Keratinocyte (primary cell): ENCODE measurements at places on chromosomes 6 and 20. TPM values are rescaled to one million over a fixed set of nuclear protein-coding genes. Genes with fewer than 3 reads are reported as not detected.

Gene TREML2
- 0.03 to 0.08 TPM (median 0.03 TPM) in 3 replicates for polyA plus RNA-seq

Gene MEI4
- 0.01 TPM in 2 of 3 replicates, not detected in the other for polyA plus RNA-seq

Gene IL17F
- not detected in 3 replicates for polyA plus RNA-seq

Gene AVP
- polyA plus RNA-seq = not detected in 3 replicates

Gene OR2H1
- not detected in 3 replicates for polyA plus RNA-seq

Gene PHF1
- polyA plus RNA-seq = 15.2 to 17.1 TPM (median 15.8 TPM) in 3 replicates

Gene LRRC73
- 0.16 to 0.40 TPM (median 0.18 TPM) in 3 replicates for polyA plus RNA-seq

Gene MAVS
- polyA plus RNA-seq = 15.1 to 17.2 TPM (median 17.1 TPM) in 3 replicates

Gene SIRPG
- 0.04 to 0.17 TPM in 2 of 3 replicates, not detected in the other for polyA plus RNA-seq

GRCh38 chr20:1674990-1675780 lies 17.6 kb upstream of the SIRPG start:
- no peak overlapping the region for H3K27ac ChIP-seq
- no peaks in the 10 kb centered on the region for H3K4me1 ChIP-seq
- H3K27me3 ChIP-seq = peaks cover 19% of the 10 kb centered on the region
- H3K36me3 ChIP-seq = no peaks in the 10 kb centered on the region
- H3K4me3 ChIP-seq = no peak overlapping the region
- no peak for DNase-seq

DNA sequence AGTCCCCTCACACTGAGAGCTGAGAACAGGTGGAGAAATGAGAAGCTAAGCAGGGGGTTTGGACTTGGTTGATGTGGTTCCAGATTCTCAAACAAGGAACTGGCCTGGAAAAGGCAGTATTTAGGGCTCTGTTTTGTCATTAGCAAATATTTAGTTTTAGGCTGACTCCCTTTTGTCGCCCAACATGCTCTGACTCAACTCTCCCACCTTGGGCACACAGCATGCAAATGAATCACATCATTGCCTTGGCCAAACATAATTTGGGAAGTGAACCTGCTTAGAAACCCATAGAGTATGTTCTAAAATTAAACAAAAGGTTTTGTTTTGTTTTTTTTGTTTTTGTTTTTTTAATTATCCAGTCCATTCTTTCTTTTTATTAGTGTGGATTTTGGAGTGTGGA lies 9.5 kb upstream of the UQCC2 start:
- DNase-seq = no peak
- no peak overlapping the region for H3K27ac ChIP-seq
- H3K4me3 ChIP-seq = no peak overlapping the region
- no peaks in the 10 kb centered on the region for H3K36me3 ChIP-seq
- H3K27me3 ChIP-seq = peaks cover 7% of the 10 kb centered on the region

GRCh38 chr6:34834789-34835518 lies 43.1 kb downstream of the BLTP3A start:
- no peak for DNase-seq
- H3K4me1 ChIP-seq = peaks cover 9% of the 10 kb centered on the region
- H3K36me3 ChIP-seq = peaks cover 4% of the 10 kb centered on the region

- H3K27ac ChIP-seq = no peak overlapping the region
- no peak overlapping the region for H3K4me3 ChIP-seq
- H3K36me3 ChIP-seq = no peaks in the 10 kb centered on the region
- peaks cover 4% of the 10 kb centered on the region for H3K4me1 ChIP-seq
- DNase-seq = no peak
- H3K27me3 ChIP-seq = no peaks in the 10 kb centered on the region
Measured at GRCh38 chr20:34970193-34970840, 14.6 kb downstream of the MYH7B start.

GRCh38 chr20:23634044-23634801 lies 3.5 kb downstream of the CST3 start:
- H3K27ac ChIP-seq = no peak overlapping the region
- no peak overlapping the region for H3K4me3 ChIP-seq
- peaks cover 13% of the 10 kb centered on the region for H3K36me3 ChIP-seq
- peaks cover 29% of the 10 kb centered on the region for H3K4me1 ChIP-seq
- H3K27me3 ChIP-seq = no peaks in the 10 kb centered on the region

GRCh38 chr6:99254616-99255550 lies 94.6 kb downstream of the FAXC start:
- H3K36me3 ChIP-seq = no peaks in the 10 kb centered on the region
- H3K4me3 ChIP-seq = no peak overlapping the region
- H3K27ac ChIP-seq = no peak overlapping the region
- no peak for DNase-seq
- no peaks in the 10 kb centered on the region for H3K27me3 ChIP-seq
- H3K4me1 ChIP-seq = no peaks in the 10 kb centered on the region

GRCh38 chr6:146336191-146336590 lies 207.4 kb upstream of the RAB32 start:
- no peaks in the 10 kb centered on the region for H3K4me1 ChIP-seq
- no peak overlapping the region for H3K4me3 ChIP-seq
- H3K27me3 ChIP-seq = no peaks in the 10 kb centered on the region
- H3K27ac ChIP-seq = no peak overlapping the region

DNA sequence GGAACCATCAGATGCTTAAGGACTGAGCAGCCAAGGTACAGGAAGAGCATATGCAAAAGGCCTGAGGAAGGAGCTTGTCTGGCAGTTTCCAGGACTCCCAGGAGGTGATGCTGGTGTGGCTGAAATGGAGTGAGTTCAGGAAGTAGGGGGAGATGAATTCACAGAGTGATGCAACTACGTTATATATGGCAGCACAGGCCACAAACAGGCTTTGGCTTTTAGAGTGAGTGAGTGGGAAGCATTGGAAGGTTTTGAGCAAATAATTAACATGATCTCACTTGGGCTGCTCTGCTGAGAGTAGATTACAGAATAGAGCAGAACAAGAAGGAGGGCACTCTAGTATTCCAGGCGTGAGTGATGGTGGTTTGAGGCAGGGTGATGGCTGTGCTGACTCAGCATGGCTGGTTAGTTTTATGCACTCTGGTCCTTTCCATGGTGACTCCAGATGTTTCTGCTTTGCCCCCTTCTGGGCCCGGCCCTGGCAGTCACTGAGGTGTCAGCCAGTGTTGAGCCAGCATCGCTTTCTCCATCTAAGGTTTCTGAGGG lies 6.5 kb downstream of the BTN2A2 start:
- DNase-seq = no peak
- H3K27ac ChIP-seq = no peak overlapping the region
- no peak overlapping the region for H3K4me3 ChIP-seq
- peaks cover 6% of the 10 kb centered on the region for H3K4me1 ChIP-seq
- H3K36me3 ChIP-seq = no peaks in the 10 kb centered on the region

GRCh38 chr6:99802396-99803031 lies 191.5 kb downstream of the MCHR2 start:
- peaks cover 5% of the 10 kb centered on the region for H3K4me1 ChIP-seq
- no peak for DNase-seq
- H3K36me3 ChIP-seq = no peaks in the 10 kb centered on the region
- H3K27ac ChIP-seq = no peak overlapping the region

DNA sequence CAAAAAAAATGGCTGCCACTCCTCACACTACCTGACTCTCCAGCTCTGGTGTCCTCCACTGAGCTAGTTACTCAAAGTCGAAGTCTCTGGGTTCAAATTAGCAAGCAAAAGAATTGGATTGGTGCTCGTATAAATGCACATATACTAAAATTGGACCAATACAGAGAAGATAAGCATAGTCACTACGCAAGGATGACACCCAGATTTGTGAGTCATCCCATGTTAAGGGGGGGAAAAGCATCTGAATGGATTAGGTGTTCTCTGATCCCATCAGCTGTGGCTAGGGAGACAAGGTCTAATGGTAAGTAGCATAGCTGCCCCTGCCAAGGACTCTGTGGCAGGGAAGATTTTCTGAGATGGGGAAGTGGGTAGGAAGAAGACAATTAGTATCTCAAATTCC lies 18.3 kb upstream of the AMD1 start:
- H3K27ac ChIP-seq = no peak overlapping the region
- H3K4me1 ChIP-seq = no peaks in the 10 kb centered on the region
- no peaks in the 10 kb centered on the region for H3K36me3 ChIP-seq
- DNase-seq = no peak

DNA sequence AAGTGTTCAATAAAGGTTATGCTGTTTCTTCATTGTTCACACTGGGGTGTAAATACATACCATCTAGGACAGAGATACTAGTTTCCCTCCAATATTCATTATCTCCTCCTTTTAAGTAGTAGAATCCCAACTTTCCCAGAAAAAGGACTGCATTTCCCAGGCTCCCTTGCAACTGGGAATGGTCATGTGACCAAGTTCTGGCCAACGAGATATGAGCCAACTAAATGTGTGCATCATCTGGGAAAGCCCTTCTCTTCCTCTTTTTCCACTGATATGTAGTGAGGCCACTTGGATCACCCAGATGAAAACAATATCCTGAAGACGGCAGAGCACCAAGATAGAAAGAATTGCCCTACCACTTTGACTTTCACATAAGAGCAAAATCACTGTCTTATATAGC lies 97.9 kb upstream of the PTPRT start:
- no peaks in the 10 kb centered on the region for H3K4me1 ChIP-seq
- H3K27me3 ChIP-seq = no peaks in the 10 kb centered on the region
- H3K27ac ChIP-seq = no peak overlapping the region
- DNase-seq = no peak
- H3K4me3 ChIP-seq = no peak overlapping the region

DNA sequence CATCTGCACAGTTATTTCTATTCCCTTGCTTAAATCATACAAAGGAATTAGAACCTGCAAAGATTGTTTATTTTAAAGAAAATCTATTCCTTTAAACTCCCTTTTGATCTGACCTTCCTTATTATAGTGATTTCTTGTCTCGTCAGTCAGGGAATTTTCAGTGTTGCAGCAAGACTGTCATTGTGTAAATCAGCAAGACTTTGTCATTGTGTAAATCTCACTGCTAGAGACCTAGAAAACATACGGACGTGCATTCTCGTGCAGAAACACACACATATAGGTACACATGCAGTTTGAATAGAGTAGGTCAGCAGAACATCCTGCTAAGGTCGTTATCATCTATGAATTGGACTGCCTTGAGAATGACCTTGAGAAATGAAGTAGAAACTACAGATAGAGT lies 6.2 kb upstream of the SGK1 start:
- H3K36me3 ChIP-seq = no peaks in the 10 kb centered on the region
- no peak for DNase-seq
- H3K27me3 ChIP-seq = no peaks in the 10 kb centered on the region

DNA sequence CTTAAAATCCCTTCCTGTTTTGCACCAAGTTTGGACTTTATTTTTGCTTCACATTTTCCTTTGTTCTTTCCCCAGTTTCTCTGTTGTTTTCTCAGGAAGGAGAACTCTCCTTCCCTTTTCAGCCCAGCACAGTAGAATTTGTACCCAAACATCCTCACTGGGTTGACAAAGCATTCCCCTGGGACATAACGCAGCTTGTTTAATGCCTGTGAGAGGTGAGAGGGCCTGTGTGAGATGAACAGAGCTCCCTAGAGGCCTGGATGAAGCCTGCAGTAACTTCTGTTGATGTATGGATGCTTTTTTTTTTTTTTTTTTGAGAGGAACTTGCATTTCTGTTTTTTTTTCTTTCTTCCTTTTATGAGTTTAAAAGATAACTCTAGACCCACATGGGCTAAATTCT lies 104.9 kb upstream of the SLC22A23 start:
- H3K4me1 ChIP-seq = no peaks in the 10 kb centered on the region
- no peak overlapping the region for H3K4me3 ChIP-seq
- no peak overlapping the region for H3K27ac ChIP-seq
- H3K27me3 ChIP-seq = peaks cover 3% of the 10 kb centered on the region
- no peak for DNase-seq

- H3K27me3 ChIP-seq = no peaks in the 10 kb centered on the region
- no peak overlapping the region for H3K4me3 ChIP-seq
- DNase-seq = no peak
- H3K27ac ChIP-seq = no peak overlapping the region
Measured at GRCh38 chr6:69019832-69020231, 384.8 kb downstream of the ADGRB3 start.

DNA sequence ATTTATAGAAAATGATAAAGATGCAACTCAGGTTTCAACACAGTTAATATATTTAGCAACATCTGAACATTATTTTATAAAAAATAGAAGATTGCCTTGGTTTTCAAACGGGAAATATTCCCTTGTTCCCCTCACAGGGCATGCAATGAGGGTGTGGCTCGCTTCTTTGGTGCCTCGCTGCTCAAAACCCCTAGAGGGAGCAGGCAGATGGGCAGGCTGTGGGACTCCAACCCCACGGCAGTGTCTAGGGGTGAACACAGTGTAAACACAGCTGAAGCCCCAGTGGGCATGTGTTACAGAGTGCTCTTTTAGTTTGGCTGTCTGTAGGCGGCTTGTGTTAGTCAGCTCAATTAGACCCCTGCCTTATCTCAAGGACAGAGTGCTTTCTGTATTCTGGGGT lies 560.8 kb upstream of the IMPG1 start:
- no peak overlapping the region for H3K4me3 ChIP-seq
- no peaks in the 10 kb centered on the region for H3K36me3 ChIP-seq
- no peaks in the 10 kb centered on the region for H3K27me3 ChIP-seq
- DNase-seq = no peak

DNA sequence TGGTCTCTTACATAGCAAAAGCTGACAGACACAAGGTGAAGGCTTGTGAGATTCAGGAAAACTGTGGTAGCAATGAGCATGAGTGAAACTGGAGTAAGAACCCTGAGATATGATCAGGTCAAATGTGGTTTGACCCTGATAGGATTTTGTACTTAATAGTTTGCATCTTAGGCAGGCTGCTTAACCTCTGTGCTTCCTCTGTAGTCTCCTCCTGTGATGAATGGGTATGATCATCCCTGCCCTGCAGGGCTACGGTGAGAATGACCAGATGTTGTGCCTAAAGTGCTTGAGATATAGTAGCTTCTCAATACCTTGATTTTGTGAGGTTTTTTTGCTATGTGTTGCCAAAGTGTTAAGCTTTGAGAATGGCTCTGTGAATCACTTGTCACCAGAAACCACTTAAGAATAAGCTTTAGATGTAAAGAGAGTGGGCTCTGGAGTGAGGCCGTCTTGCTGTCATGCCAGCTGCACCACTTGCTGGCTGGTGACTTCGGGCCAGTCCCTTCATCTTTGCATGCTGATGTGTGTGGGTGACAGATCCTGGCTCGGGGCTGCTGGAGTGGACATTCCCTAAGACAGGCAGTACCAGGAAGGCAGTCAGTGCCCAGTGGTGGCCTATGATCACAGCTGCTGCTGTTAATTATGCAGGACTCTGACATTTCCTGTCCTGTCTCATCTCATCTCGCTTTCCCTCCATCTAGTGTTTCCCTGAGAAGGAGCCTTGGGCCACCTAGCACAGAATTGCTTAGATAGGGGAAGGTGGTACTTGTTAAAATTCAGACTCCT lies 254.7 kb downstream of the NFATC2 start:
- H3K4me1 ChIP-seq = no peaks in the 10 kb centered on the region
- no peak overlapping the region for H3K4me3 ChIP-seq
- DNase-seq = no peak
- no peaks in the 10 kb centered on the region for H3K36me3 ChIP-seq

DNA sequence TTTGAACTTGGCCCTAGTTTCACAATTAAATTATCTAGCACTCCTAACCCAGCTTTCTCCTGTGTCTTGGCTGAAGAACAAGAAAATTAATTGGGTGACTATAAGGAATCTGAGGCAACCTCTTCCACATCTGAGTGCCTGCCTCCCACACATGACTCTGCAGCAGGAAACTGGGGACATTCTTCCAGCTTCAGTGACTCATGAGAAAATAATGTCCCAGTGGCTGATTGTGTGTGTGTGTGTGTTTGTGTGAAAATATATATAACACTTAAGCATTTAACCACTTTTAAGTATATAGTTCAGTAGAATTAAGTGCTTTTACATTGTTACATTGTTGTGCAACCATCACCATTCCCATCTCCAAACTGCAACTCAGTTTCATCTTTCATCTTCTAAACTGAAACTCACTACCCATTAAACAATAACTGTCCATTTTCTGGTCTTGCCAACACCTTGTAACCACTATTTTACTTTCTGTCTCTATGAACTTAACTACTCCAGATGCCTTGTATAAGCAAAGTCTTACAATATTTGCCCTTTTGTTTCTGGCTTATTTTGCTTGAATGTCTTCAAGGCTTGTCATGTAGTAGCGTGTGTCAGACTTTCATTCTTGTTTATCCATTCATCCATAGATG lies 8.7 kb downstream of the TRIM38 start:
- peaks cover 58% of the 10 kb centered on the region for H3K36me3 ChIP-seq
- H3K27me3 ChIP-seq = no peaks in the 10 kb centered on the region
- no peak overlapping the region for H3K4me3 ChIP-seq
- no peak overlapping the region for H3K27ac ChIP-seq
